Lung microvascular endothelial cell (primary cell): ENCODE measurements at places on chromosomes 13 and 19.

- DNase-seq = no peak
Observed at GRCh38 chr19:5109560-5109959, 140.6 kb downstream of the KDM4B start.

DNA sequence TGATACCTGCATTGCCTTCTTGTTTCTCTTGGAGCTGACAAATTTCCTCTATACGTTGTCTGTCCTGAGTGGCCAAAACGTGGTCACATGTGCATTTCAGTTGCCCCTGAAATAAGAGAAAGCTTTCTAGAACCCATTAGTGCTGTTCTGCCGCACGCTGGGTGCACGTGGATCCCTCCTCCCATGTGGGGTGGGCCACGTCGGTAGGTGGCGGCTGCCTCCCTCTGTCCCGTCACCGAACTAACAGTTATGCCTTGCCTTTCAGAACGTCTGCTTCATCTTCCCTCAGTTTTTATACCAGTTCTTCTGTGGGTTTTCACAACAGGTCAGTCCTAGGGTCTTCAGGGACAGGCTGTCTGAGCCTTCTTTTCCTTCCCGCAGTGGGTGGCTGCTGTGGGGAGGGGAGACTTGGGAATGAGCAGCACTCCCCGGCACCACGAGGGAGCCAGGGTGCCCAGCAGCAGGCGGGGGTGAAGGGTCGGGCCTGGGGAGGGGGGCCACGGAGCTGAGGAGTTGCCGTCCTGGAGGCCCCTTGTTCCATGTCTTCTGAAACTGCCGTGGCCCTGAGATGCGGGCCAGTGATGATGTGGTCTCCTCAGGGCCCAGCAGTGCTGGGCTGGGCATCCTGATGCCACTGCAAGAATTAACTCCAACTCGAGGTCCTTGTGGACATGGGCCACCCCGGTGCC, 109.7 kb upstream of the MCF2L start:
- DNase-seq = no peak

DNA sequence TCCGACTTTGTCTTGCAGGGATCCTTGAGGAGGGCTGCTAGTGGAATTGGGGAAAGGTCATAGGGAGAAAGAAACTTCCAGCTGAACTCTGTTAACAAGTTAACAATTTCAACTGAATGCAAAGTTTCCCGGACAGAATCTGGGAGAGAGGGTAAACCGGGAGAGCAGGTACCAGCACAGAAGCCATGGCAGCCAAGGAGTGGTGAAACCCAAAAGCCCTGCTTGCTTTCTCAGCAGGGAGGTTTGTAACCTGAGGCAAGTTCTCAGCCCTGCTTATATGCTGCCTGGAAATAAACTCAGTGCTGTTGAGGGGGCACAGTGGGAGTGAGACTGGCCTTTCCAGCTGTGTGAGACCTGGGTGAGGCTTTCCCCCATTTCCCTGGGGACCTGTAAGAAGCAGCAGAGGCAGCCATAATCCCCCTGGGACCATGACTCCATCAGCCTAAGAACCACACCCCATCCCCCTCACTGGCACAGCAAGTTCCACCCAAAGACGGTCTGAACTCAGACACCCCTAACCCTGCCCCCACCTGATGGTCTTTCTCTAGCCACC, 84.0 kb downstream of the SUCLA2 start:
- DNase-seq = no peak

DNA sequence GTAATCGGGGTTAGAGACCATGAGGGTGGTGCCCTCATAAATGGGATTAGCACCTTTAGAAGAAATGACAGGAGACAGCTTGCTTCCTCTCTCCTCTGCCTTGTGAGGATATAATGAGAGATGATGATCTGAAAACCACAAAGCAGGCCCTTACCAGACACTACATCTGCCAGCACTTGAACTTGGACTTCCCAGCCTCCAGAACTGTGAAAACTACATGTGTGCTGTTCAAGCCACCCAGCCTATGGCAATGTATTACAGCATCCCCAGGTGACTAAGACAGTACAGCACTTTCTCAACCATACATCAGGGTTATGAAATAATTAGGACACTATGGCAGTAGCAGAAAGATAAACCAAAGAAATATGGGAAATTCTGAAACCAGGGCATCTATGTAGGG, 7.4 kb downstream of the ZNF564 start:
- no peak for DNase-seq

DNA sequence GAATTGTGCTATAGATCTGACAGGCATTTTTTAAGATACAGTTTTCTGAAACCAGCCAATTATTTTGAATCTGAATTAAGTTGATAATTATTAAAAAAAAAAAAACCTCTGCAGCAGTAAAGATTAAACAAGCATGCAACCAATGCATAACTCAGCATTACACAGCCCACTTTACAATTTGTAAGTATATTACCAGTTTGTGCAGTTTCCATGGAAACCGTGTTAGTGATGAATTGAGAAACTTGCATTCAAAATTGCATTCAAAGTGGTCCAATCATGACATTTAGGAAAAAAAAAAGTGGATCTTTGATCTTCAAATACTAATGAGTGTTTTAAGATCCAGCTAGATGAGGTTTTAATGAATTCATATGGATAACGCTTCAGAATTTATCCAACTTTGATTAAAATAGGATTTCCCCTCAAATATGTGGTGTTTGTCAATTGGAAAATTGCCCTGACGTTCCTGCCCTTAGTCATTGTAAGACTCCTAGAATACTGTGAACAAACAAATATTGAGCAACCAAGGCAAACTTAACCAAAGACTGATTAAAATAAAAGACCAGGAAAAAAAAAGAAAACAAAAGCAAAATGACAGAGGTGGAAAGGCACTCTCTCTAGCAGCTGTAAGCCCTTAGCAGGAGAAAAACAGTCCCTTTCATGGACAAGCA, 314.8 kb upstream of the MAB21L1 start:
- DNase-seq = no peak
